ENCODE measurements at places on chromosomes 1 and 21.

DNA sequence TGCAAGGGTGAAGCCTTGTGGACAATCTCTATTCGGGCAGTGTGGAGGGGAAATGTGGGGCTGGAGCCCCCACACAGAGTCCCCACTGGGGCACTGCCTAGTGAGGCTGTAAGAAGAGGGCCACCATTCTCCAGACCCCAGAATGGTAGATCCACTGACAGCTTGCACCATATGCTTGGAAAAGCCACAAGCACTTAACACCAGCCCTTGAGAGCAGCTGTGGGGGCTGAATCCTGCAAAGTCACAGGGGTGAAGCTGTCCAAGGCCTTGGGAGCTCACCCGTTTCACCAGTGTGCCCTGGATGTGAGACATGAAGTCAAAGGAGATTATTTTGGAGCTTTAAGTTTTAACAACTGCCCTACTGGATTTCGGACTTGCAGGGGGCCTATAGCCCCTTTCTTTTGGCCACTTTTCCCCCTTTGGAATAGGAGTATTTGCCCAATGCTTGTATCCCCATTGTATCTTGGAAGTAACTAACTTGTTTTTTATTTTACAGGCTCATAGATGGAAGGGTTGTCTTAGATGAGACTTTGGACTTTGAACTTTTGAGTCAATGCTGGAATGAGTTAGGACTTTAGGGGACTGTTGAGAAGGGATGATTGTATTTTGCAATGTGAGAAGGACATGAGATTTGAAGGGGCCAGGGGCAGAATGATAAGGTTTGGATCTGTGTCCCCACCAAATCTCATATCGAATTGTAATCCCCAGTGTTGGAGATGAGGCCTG is 16.3 kb upstream of the COL6A1 start:
- DNase-seq = no peak

- no peak for DNase-seq
Observed at GRCh38 chr1:188043536-188044245, 1214.9 kb downstream of the PLA2G4A start.

GRCh38 chr1:42148166-42148565 is 5.0 kb upstream of the GUCA2B start:
- DNase-seq = no peak

GRCh38 chr1:46186076-46186475 is 9.8 kb upstream of the P3R3URF start:
- DNase-seq = no peak

DNA sequence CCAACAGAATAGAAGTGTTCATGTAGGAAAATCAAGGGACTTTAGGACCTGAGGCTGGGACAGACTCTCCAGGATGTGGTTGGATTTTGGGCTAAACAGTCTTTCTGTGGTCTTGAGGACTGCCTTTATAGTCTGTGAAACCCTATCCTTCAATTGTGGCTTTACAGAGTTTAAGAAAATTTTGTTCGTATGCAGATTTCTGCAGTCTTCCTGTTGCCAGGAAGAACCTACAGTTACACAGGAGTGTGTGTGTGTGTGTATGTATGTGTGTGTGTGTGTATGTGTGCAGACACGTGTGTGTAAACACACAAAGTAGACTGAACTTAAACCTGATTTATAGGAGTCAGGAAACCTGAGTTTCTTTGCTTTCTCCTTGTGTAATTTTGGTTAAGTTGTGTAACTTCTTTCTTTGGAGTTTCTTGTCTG is 22.8 kb downstream of the NEK7 start:
- no peak for DNase-seq

DNA sequence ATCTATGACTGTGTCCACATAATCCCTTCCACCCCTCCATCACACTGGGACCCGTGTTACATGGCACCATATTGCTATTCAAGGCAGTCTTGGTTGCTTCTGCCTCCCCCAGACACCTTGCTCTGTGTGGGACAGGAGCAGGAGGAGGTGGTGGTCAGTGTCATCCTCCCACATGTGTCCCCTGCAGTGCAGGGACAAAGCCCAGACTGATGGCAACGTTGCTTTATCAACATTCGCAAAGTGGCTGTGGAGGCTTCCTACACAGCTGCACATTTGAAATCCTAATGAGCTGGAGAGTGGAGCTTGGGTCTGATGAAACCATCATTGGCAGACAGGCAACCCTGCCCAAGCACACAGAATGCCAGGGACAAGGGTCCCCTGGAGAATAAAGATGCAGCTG is 26.2 kb downstream of the TRIM67 start:
- DNase-seq = no peak
